ENCODE measurements at places on chromosomes 6 and 20.

DNA sequence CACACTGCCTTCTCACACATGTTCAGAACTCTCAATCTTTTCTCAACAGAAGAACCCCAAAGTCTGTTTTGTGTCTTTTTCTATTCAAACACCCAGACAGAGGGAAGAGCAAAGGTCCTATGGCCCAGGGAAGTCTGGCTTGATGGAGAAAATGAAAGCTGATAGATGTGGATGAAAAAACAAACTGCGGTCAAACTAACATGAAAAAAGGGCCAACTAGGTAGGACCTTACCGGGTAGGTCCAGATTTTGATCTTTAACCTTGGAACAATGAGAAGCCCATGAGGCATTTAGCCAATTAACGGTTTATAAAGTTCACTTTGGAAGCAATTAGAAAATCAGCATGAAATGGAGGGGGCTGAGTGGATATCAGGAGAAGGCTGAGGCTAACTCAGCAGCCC, 507.7 kb upstream of the SLC35B3 start:
- DNase-seq = no peak

GRCh38 chr6:143232849-143233248, 172.2 kb downstream of the AIG1 start:
- DNase-seq = peak; percentile 28

- DNase-seq = no peak
These were observed 510.5 kb upstream of the MAP3K7 start for GRCh38 chr6:91097364-91097763.

- no peak for DNase-seq
These were observed 9.8 kb downstream of the CST9 start for GRCh38 chr20:23595941-23596340.

GRCh38 chr20:32968478-32969241, 35.6 kb downstream of the SUN5 start:
- DNase-seq = no peak

GRCh38 chr6:118316796-118317384, 231.2 kb upstream of the PLN start:
- no peak for DNase-seq

DNA sequence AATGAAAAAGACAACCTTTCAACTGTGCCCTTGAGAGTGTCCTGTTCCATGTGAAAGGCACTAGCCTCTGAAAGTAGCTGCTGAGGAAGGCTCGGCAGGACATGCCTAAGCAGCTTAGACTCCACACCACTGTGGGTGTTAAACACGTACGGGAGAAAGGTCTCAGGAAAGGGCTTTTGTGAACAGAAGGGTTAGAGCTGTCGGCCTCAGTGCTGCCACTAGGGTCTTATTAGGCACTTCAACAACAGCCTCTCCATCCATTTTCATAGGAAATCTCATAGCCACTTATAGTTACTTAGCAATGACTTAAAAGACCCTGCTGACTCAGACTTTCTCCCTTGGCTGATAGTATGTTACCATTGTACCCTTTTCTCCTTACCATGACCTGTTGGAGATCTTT, 662.8 kb downstream of the TBC1D32 start:
- no peak for DNase-seq

GRCh38 chr6:121865811-121866210, 430.4 kb downstream of the GJA1 start:
- DNase-seq = no peak

- no peak for DNase-seq
These were observed 16.5 kb upstream of the DSE start for GRCh38 chr6:116354236-116354635.

GRCh38 chr20:58313396-58313795, 3.9 kb downstream of the RAB22A start:
- no peak for DNase-seq

GRCh38 chr6:148775161-148775560, 28.3 kb downstream of the UST start:
- DNase-seq = no peak

DNA sequence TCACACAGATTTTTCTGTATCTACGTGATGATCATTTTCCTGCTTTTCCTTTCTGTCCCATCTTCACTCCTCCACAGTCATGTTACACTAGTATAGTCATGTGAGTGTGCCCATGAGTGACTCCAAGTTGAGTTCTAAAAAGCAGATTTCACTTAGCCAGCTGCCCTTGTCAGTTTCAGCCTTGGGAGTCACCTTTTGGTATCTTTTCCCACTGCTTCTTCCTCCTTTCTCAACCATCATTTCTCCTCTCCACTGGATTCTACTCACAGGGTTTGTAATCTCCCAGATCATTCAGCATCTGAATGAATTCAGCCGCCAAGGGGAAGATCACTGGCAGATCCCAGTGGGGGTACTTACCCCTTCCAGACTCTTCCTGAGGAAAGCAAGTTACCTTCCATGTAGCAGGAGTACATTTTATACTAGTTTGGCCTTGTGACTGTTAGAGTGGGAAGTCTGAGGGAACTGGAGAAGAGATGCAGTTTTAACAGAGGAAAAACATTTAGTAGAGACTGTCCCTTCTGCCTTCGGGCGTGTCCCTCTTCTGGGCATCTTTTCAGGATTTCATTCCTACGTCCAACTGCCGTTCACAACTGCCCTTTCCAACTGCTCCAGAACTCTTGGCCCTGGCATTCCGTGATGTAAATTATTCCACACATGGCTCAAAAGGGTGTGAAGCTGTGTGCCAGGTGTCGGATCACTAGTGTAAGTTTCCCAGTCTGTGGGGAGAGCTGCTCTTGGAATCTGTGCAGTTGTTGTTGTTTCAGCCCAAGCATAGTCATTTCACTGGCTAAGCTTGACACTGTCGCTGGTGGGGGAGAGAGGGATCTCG, 38.9 kb downstream of the BICRAL start:
- DNase-seq = peak; percentile 77

- peak; percentile 47 for DNase-seq
These were observed 28.1 kb downstream of the ROS1 start for GRCh38 chr6:117397536-117398227.

DNA sequence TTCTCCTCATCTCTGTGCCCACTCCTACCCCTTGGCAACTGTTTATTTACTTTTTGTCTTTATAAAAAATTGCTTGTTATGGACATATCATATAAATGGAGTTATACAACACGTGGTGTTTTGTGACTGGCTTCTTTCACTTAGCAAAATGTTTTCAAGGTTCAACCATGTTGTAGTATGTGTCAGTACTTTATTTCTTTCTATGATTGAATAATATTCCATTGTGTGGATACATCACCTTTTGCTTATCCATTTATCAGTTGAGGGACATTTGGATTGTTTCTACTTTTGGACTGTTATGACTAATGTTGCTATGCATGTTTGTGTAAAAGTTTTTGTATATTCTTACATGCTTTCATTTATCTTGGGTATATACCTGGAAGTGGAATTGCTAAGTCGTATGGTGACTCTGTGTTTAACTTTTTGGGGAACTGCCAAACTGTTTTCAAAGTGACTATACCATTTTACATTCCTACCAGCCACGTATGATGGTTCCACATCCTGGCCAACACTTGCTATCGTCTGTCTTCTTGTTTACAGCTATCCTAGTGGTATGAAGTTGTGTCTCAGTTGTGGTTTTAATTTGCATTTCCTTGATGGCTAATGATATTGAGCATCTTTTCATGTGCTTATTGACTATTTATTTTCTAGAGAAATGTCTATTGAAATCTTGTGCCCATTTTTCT, 84.4 kb downstream of the SLX4IP start:
- peak; percentile 45 for DNase-seq

DNA sequence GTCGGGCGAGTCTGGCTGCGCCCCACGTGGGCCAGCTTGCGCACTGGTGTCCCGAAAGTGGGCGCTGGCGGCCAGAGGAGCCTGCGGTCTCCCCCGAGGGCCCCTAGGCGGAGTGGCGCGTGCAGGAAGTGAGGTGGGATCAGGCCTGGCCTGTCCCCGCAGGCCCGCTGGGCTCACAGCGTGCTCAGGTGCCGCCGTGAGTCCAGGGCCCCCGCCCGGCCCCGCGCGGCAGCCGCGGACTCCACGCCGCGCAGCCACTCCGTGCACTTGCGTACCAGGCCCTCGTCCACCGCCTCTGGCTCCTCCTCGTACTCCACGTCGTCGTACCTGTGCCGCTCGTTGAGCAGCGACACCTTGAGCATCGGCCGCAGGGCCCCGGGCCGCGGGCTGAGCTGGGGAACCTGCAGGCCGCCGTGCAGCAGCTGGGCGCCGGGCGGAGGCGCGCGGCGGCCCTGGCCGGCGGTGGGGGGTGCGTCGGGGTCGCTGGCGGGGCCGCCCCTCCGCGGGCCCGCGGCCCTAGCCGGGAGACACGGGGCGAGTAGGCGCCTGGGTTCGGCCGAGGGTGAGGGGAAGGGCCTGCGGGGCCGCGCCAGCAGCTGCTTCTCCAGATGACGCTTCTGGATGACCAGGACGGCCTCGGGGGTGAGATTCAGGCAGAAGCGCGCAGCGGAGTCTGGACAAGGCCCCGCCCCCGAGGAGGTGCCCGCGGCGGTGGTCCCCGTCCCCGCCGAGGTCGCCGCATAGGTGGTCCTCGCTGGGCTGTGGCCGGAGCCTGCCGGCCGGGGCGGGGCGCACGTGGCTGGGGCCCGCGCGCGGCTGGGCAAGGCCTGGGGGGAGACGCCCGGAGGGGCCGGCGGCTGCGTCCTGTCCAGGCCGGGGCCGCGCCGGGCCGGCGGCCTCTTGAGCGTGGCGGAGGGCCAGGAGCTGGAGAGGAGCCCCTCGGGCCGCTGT, 835 bp downstream of the PRR18 start:
- DNase-seq = no peak

- DNase-seq = peak; percentile 97
These were observed 757 bp downstream of the RAET1E start for GRCh38 chr6:149897015-149897697.

GRCh38 chr20:4150070-4150441, 134.7 kb upstream of the RNF24 start:
- peak; percentile 60 for DNase-seq

- DNase-seq = no peak
These were observed 1.0 kb downstream of the FKBP1A start for GRCh38 chr20:1391640-1392442.

DNA sequence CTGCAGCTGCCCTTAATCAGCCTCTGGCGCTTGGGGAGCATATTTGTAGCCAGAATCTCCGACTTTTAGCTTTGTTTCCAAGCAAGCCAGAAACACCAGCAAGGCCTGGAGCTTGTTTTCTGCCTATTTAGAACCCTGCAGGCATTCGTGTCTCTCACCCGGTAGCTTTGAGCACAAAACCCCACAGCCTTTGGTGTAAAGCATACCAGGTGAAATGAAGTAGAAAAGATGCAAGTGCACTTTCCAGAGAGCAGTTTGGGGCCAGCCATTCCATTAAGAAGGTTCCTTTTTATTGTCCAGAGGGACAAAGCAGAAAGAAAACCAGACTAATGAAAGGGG, 736 bp downstream of the FAM217B start:
- no peak for DNase-seq

GRCh38 chr6:140609956-140610355, 1235.5 kb upstream of the CITED2 start:
- peak; percentile 37 for DNase-seq

- DNase-seq = no peak
These were observed 76.0 kb downstream of the MAP7 start for GRCh38 chr6:136474241-136474640.

DNA sequence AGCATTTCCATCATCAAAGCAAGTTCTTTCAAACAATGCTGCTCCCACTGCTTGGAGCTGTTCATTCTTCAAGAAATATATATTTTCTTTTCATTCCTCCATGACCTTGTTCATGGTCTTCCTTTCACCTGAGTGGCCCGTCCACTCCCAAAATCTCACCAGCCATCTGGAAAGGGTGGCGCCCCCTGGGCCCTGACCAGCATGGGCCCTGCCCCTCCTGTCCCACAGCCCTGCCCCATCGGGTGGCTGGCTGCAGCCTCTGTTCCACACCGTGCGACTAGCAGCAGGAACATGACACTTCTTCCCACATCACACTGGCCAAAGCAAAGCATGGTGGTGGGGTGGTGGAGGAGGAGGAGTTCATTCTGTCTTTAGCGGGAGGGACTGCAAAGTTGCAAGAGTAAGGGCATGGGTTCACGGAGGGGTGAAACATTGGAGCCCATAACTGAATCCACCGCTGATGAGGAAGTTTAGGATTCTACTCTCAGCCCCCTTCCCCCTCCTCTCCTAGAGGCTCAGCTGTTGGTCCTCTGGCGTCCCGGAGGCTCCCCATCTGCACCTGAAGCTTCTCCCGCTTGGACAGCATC, 195.2 kb upstream of the SLC24A3 start:
- no peak for DNase-seq

DNA sequence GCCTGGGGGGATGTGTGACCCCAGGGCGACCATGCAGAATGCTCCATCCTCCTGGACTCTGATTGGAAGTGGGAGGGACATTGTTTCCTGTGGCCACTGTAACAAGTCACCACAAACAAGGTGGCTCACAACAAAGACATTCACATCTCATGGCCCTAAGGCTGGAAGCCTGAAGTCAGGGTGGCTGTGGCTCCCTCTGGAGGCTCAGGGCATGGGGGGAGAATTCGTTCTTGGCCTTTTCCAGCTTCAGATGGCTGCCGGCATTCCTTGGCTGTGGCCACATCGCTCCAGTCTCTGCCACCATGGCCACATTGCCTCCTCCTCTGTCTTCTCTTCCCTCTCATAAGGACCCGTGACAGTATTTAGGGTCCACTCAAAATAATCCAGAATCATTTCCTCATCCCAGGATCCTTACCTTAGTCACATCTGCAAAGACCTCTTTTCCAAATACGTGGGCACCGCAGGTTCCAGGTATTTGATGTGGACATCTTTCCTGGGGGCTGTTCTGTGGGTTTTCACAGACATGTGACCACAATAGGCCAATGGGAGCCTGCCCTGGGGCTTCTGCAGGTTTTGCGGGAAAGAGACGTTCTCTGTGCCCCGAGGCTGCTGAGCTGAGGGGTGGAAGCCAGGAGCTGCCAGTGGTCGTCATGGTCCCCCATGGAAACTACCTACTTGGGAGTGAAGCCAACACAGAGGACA, 249.3 kb downstream of the PREX1 start:
- no peak for DNase-seq

Data from AG10803 (cell line).